ENCODE measurements at places on chromosomes 4 and X.

DNA sequence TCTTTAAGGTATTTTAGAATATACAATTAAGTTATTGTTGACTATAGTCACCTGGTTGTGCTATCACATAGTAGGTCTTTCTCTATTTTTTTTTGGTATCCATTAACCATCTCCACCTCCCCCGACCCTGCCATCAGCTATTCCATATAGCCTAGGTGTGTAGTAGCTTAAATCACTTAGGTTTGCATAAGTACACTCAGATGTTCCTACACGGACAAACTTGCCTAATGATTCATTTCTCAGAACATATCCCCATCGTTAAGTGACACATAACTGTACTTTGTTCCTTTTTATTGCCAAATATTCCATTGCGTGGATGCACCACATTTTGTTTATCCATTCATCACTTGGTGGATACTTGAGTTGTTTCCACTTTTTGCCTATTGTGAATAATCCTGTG is 67.9 kb downstream of the SLAIN2 start:
- no peak for DNase-seq

GRCh38 chr4:107655289-107655688 is 64.7 kb downstream of the PAPSS1 start:
- no peak for DNase-seq

GRCh38 chr4:88012647-88013046 is 5.2 kb downstream of the PKD2 start:
- no peak for DNase-seq

DNA sequence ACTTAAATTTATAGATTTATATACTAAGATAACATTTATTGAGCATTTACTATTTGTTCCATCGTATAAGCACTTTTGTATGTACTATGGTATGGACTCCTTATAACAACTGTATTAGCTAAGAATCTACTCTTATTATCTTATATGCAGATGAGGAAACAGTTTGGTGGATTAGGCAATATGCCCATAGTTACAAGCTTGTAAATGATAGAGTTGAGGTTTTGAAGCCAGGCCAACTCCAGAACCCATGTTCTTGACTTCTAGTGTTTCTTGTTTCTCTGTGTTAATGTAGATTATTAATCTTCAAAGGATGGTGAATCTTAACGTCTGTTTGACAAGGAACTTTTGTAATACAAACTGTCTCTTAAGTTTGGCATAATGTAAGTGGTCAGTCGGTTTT is 71.3 kb downstream of the STIM2 start:
- no peak for DNase-seq

DNA sequence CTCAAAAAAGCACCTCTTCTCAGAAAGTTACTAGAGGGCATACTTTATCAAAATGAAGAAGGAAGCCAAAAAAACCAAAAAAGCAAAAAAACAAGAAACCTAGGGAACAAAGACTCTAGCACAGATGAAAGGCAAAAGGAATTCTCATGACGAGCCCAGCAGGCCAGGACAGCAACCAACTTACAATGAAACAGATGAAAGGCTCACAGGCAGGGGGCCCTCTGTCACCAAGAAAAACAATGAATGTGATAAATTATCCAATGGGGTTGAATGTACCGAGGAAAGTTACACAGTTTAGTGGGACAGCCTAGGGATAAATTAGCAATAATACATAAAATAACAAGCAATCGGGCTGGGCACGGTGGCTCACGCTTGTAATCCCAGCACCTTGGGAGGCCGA is 79.0 kb downstream of the GPR82 start:
- no peak for DNase-seq

DNA sequence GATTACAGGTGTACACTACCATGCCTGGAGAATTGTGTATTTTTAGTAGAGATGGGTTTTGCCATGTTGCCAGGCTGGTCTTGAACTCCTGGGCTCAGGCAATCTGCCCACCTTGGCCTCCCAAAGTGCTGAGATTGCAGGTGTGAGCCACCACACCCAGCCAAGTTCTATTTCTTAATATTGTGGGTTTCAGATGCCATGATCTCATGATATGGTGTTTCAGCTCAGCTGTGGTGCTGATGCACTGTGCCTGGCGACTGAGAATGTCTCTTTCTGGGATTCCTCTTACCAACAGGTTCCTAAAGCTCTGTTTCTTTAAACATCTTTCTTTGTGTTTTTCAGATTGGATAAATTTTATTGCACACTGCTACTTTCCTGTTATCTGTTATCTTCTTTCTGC is 17.3 kb upstream of the NDUFC1 start:
- no peak for DNase-seq

- DNase-seq, result no peak
Measured at GRCh38 chr4:98775672-98776071, 117.3 kb upstream of the TSPAN5 start.

- DNase-seq, result no peak
Measured at GRCh38 chr4:142164767-142165500, 528.6 kb downstream of the IL15 start.

GRCh38 chrX:31555506-31555905 is 483.7 kb upstream of the FTHL17 start:
- no peak for DNase-seq

DNA sequence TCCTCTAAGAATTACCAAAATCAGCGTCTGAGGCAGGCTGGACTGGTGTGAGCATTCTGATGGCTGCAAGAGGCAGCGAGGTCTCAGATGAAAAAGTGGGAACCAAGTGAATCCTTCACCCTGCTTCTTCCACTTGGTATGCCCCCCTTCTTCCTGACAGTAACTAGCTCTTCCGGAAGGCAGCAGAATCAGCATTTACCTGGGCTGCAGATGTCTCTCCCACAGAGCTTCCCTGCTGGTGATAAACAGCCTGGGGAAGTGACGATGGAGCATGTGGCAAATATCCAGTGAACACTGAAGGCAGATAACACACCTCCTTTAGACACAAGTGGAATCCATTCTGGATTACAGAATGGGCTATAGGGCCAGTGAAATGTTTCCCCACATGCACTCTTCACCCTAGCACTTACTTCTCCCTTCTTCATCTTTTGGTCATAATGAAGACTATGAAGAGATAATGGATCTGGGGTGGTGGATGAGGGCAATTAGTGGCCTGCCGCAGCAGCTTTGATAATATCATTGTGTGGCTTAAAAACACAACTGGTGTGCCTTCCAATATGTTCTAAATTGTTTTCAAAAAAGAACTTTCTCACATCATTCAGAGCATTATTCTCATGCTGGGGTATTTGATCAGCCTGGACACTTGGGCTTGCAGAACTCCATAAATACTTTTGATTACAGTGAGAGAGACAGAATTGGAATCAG is 60.8 kb upstream of the TBC1D9 start:
- no peak for DNase-seq

GRCh38 chrX:70479922-70480659 is 35.5 kb downstream of the DLG3 start:
- no peak for DNase-seq

- no peak for DNase-seq
Measured at GRCh38 chr4:37758226-37758625, 68.3 kb upstream of the PGM2 start.

DNA sequence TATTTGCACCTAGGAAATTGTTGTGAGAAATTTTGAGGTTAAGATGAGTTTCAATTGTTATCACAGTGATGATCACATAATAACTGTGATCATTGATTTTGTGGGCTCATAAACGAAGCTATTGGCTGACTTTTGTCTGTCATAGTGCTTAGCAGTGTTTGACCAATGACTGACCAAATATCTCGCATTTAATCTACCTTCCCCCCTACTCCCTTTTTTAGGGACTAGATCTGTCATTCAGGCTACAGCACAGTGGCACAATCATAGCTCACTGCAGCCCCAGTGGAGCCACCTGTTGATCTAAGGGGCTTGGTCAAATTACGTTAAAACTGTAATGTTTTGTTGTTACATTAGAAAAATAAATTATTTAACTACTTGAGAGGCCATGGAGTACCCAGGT is 1.5 kb downstream of the FUNDC2 start:
- no peak for DNase-seq

GRCh38 chrX:56564921-56565840 is 1.8 kb downstream of the UBQLN2 start:
- peak; percentile 32 for DNase-seq

DNA sequence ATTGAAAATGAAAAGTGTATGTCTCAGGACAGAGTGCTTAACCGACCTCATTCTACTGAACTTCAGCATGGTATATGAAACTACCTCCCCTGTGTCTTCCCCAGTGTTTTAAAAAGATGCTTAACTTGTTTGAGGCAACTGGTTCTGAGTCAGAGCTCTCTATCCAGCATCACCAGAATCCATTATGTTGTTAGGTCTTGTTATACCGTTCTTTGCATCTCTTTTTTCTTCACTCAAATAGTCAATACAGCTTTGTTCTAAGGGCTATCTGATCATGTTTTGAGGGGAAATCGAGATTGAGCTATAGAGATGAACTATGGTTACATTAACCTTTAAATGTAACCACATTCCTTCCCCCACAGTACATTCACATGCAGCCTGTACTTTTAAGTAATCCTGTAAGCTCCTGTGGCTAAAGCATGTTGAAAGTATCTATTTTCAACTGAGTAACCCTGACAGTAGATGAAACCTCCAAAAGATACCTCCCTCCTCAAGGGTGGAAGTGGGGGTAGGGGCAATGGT is 514.4 kb downstream of the RPA4 start:
- no peak for DNase-seq

DNA sequence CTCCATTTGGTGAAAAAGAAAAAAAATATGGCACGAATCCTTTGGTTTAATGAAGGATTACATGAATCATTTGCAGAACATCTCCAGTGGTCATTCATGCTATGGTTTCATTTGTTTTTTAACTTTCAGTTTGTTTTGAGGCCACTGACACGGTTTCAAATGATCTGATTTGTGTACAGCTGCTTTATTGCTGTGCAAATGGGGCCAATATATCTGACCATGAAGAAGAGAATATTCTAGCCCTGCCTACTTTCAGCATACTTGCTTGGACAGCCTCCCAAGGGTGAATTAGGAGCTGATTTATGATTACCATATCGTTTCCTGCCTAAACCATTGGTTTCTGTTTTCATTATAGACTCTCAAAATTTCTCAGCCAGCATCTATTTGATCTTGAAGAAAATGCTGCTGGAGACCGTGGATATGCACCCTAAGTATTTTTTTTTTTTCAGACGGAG is 30.7 kb downstream of the SPARCL1 start:
- no peak for DNase-seq

DNA sequence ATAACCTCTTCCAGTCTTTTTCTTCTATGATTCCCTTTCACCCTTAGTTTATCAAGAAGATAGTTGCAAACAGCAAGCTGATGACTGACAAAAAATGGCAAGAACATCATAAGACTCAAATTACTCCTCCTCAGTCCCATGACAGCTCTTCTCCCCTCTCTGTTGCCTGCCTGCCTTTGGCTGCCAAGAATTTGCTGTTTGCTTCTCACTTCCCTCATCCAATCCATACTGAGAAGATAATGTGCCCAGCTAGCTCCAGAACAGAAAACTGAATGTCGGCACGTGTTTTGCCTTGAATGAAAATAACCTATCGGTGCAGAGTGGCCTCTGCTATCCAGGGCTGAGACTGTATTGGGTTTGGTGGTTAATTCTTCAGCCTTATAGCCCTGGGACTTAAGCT is 192.1 kb downstream of the PPARGC1A start:
- no peak for DNase-seq

- no peak for DNase-seq
Measured at GRCh38 chr4:176856421-176856820, 63.7 kb upstream of the VEGFC start.

GRCh38 chr4:182600093-182600492 is 317.1 kb downstream of the DCTD start:
- DNase-seq, result no peak

GRCh38 chr4:114257501-114257900 is 278.1 kb upstream of the ARSJ start:
- DNase-seq, result no peak

- DNase-seq, result no peak
Measured at GRCh38 chr4:70392057-70392776, 5.5 kb upstream of the OPRPN start.

DNA sequence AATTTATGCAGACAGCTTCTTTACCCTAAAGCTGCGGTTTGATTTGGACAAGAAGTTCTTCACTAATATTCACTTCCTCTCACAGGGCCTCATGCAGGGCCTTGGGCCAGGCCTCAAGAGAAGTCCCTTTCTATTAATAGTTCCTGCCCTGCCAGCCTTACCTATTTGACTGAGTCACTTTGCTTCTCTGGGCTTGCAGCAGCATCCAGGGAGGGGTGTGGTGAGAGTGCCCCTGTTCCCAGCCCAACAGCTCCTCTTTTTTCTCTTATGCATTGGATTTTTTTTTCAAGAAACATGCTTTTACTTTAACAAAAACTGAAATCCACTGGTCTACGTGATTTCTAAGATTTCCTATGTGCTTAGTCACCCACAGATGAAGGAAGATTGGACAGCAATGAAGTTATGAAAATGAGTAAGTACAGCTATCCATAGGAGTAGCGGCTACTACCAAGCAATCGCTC is 26.7 kb downstream of the FAM156B start:
- DNase-seq, result no peak

DNA sequence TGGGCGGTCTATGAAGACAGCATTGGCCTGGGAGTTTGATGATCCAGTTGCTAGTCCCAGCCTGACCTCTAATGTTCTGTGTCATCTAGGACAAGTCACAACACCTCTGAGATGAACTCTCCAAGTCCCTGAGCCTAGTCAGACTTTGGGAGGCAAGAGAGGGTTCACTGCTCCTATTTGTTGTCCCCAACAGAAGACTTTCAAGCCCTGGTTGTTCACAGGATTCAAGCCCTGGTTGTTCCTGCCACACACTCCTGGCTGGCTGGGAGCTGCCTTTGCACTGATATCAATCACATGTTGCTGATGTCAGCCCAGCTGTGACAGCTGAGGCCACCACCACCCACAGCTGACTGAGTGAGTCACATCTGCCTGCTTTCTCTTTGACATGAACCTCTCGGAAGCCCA is 253.2 kb upstream of the RASGEF1B start:
- peak; percentile 41 for DNase-seq

DNA sequence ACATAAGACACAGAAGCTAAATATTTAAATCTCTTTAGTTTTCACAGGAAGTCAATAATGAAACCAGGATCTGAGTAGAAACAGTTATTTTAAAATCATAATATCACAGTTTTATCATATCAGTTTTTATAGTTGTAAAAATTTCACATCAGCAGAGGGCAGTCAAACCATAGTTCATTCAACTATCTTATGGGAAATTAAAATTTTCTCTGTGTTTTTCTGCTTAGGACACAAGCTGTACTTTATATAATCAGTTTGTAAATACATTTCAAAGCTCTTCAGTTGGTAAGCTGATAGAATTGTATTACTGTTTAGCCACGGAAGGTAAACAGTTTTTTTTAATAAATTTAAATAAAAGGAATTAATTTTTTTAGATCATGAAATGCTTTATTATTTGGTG is 204.8 kb upstream of the NUDT6 start:
- DNase-seq, result no peak

GRCh38 chr4:158189422-158189821 is 16.6 kb upstream of the GASK1B start:
- DNase-seq, result no peak

- no peak for DNase-seq
Measured at GRCh38 chr4:126182336-126182735, 867.6 kb downstream of the FAT4 start.

GRCh38 chr4:56692576-56692975 is 11.5 kb upstream of the HOPX start:
- no peak for DNase-seq

- DNase-seq, result peak; percentile 14
Measured at GRCh38 chr4:2285613-2286381, 23.9 kb upstream of the MXD4 start.

GRCh38 chr4:160611181-160611580 is 1508.3 kb downstream of the RAPGEF2 start:
- DNase-seq, result no peak

Measured in activated naive CD4-positive, alpha-beta T cell treated with anti-CD3 and anti-CD28 coated beads, Interleukin-2, amount 10 ng/mL, durations not matched to agents 7 days and 5 days (primary cell).